HCT116 (cell line): ENCODE measurements at places on chromosomes 7 and 10. TPM values are rescaled to one million over a fixed set of nuclear protein-coding genes. Genes with fewer than 3 reads are reported as not detected.

The NAT16 gene
- 2.0 TPM for total RNA-seq

The OIT3 gene
- not detected for total RNA-seq

The SEMA3D gene
- 1.4 TPM for total RNA-seq

The CHST15 gene
- total RNA-seq = 47.2 TPM

The ASAH2 gene
- 10.7 TPM for total RNA-seq

The HDAC9 gene
- 4.3 TPM for total RNA-seq

The CEP55 gene
- total RNA-seq = 63.7 TPM

The ABCA13 gene
- not detected for total RNA-seq

The ATOH7 gene
- total RNA-seq = not detected

The MARVELD1 gene
- 36.1 TPM for total RNA-seq

The OR6B1 gene
- total RNA-seq = not detected

The FLNC gene
- 42.8 TPM for total RNA-seq

The CALML5 gene
- total RNA-seq = not detected

The LARP4B gene
- total RNA-seq = 122 TPM

The AGR3 gene
- total RNA-seq = not detected

GRCh38 chr10:88889559-88890337, 9.7 kb downstream of the STAMBPL1 start:
- DNase-seq = no peak
- H3K27me3 ChIP-seq = no peaks in the 10 kb centered on the region
- H3K4me1 ChIP-seq = peaks cover 48% of the 10 kb centered on the region

DNA sequence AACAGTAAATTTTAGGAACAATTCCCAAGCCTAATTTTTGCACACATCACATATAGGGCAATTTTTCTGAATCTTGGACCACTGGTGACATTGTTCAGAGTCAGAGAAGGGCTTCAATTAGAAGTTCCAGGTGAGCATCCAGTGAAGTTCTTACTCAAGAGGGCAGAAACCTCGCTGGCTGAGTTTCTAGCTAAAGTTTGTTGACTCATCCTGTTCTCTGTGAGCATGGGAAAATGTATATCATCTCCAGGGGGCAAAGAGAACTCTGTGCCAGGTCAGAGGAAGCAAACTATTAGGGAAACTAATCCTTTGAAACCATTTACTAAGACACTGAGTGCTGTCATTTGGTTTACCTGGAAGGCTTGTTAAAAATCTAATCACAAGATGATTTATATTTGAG, 695.6 kb upstream of the IGFBP3 start:
- no peak for DNase-seq
- H3K4me1 ChIP-seq = no peaks in the 10 kb centered on the region
- H3K27me3 ChIP-seq = no peaks in the 10 kb centered on the region
- H3K4me3 ChIP-seq = no peak overlapping the region

DNA sequence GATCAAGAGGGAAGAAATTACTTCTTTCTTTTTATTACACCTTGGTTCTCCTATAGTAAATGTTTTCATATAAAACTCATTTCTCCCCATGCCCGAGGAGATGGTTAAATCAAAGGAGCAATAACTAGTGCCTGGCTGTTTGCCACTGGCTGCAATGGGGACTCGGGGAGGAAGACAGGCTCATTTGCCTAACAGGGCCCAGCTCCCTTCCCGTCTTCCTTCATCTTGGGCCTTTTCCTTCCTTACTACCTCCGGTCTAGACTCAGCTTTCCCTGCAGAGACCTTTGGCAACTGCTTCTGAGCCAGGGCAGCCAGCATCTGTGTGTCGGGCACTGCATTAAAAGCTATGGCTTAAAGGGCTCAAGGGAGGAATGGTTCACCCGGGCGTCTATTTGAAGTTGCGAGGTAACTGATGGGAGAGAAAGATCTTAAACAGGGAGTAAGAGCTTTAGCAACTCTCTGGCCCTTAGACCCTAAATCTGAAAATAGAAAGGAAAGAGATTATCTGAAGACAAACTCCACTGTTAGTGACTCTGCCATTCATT, 63.5 kb downstream of the CALD1 start:
- no peak overlapping the region for H3K27ac ChIP-seq
- H3K27me3 ChIP-seq = no peaks in the 10 kb centered on the region
- peaks cover 22% of the 10 kb centered on the region for H3K4me1 ChIP-seq
- no peaks in the 10 kb centered on the region for H3K36me3 ChIP-seq
- no peak overlapping the region for H3K4me3 ChIP-seq
- no peak for DNase-seq

- DNase-seq = no peak
- H3K27ac ChIP-seq = no peak overlapping the region
These were observed 305.9 kb upstream of the RNF32 start for GRCh38 chr7:156334636-156335035.

- no peak overlapping the region for H3K27ac ChIP-seq
- no peak overlapping the region for H3K4me3 ChIP-seq
- H3K4me1 ChIP-seq = no peaks in the 10 kb centered on the region
- H3K36me3 ChIP-seq = no peaks in the 10 kb centered on the region
These were observed 29.9 kb downstream of the LRRC20 start for GRCh38 chr10:70352401-70353097.

GRCh38 chr7:41439515-41439879, 263.4 kb downstream of the INHBA start:
- H3K4me1 ChIP-seq = 0 out of 2 replicates have a peak, but pooled peaks cover 3% of the 10 kb centered on the region
- no peaks in the 10 kb centered on the region for H3K36me3 ChIP-seq
- no peak overlapping the region for H3K4me3 ChIP-seq
- H3K27me3 ChIP-seq = no peaks in the 10 kb centered on the region
- no peak overlapping the region for H3K27ac ChIP-seq

DNA sequence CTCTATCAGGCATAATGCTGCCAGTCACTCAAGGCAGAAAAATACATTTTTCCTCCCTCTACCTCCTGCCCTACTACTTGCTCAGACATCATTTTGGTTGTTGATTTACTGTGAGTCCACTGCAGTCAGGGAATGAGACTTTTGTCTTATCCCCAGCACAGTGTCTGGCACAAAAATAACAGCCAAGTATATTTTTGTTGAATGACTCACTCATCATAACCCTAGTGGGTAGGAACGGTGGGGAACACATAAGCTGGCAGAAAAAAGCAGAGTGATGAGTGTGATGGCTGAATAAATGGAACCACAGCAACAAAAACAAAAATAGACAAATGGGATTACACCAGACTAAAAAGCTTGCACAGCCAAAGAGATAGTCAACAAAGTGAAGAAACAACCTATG, 65.8 kb upstream of the LAMB4 start:
- H3K4me3 ChIP-seq = no peak overlapping the region
- no peaks in the 10 kb centered on the region for H3K36me3 ChIP-seq
- H3K4me1 ChIP-seq = peaks cover 3% of the 10 kb centered on the region; the same call in 1 of the 2 replicates
- DNase-seq = no peak
- no peaks in the 10 kb centered on the region for H3K27me3 ChIP-seq

DNA sequence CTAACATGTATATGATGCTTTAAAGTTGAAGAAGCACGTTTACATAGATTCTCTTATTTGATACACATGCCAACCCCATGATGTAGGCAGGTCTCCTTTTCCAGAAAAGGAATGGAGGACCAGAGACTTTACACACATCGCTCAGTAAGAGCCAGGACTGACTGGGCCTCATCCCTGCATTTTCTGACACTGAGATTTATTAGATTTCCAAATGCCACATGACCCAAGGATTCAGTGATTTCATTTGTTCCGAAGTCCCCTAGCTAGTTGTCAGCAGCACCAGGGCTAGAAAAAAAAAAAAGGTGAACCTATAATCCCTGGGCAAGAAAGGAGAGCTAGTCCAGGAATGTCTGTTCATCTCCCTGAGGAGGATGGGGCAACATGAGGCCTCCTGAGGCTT, 143.3 kb upstream of the AGK start:
- H3K27me3 ChIP-seq = peaks cover 50% of the 10 kb centered on the region
- H3K4me1 ChIP-seq = no peaks in the 10 kb centered on the region
- DNase-seq = no peak
- no peaks in the 10 kb centered on the region for H3K36me3 ChIP-seq

GRCh38 chr10:3896161-3896560, 111.2 kb upstream of the KLF6 start:
- no peaks in the 10 kb centered on the region for H3K27me3 ChIP-seq
- no peak for DNase-seq
- H3K27ac ChIP-seq = no peak overlapping the region
- H3K36me3 ChIP-seq = no peaks in the 10 kb centered on the region
- H3K4me1 ChIP-seq = peaks cover 45% of the 10 kb centered on the region

DNA sequence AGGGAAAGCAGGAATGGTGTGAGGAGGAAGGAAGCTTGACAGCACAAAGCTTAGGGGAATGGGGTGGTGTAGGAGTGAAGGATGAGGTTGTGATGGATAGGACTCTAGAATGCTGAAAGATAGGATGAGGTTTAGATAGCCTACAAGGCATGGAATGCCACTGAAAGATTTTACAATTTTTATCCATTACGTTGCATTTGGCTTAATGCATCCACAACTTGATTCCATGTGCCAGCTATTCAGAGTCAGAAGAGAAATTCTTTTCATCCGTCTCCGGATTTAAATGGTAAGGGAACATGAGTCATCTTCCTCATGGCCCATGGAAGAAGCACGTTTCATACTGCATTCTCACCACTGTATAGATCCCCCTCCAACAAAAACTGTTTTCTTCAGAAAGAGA, 212.4 kb upstream of the BMPER start:
- DNase-seq = no peak
- H3K27ac ChIP-seq = no peak overlapping the region

GRCh38 chr10:66307826-66308225, 618.0 kb upstream of the LRRTM3 start:
- H3K27me3 ChIP-seq = no peaks in the 10 kb centered on the region
- H3K36me3 ChIP-seq = no peaks in the 10 kb centered on the region
- no peaks in the 10 kb centered on the region for H3K4me1 ChIP-seq
- no peak for DNase-seq

GRCh38 chr10:125148528-125148927, 11.8 kb downstream of the CTBP2 start:
- no peak for DNase-seq
- no peak overlapping the region for H3K4me3 ChIP-seq
- H3K27me3 ChIP-seq = no peaks in the 10 kb centered on the region
- peaks cover 91% of the 10 kb centered on the region for H3K4me1 ChIP-seq
- H3K27ac ChIP-seq = peak overlapping the region; percentile 25
- no peaks in the 10 kb centered on the region; the same call in 1 of the 2 replicates for H3K36me3 ChIP-seq

DNA sequence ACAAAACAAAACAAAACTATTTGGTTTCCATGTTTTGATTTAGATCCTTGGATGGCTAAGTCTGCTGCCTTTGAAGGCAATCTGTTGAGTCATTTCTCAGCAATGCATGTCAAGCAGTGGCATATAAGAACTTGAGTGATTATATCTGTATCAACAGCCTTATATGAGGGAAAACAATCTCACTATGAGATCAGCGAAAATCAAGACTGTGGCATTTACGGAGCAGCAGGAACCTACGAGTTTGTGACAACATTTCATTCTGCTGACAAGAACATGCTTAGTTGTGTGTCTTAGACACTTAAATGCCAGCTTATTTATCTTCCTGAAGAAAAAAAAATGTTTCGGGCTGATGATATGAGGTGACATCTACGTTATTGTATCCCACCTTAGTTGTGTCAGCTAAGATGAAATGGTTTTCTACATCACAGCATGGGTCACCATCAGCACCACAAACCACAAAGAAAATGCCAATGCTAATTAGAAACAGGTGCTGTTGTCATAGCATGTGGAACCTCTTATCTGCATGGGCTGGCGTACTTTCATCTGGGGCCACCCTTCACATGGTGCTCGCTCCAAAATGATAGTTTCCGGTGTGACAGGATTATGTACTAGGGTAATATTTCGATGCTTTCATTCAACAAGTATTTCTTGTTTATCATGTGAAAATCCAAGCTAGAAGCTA, 1085.5 kb downstream of the SORCS1 start:
- no peaks in the 10 kb centered on the region for H3K27me3 ChIP-seq
- no peak overlapping the region for H3K27ac ChIP-seq
- no peaks in the 10 kb centered on the region for H3K36me3 ChIP-seq
- no peaks in the 10 kb centered on the region for H3K4me1 ChIP-seq
- no peak overlapping the region for H3K4me3 ChIP-seq

DNA sequence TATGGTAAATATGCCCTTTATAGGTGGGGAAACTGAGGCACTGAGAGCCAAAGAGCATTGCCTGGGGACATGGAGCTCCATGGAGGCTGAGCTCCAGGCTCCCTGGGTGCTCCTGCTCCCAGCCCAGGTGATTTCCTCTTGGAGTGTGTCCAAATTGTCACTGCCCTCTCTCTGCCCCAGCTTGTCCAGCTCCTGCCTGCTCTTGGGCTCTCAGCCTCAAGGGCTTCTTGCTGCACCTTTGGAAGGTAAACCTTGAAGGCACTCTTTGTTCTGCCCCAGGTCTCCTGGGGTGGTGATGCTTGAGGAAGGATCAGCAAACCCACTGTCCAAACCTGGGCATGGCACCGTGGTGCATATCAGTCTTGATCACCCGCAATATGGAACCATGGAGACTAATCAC, 166.1 kb downstream of the RPS24 start:
- DNase-seq = no peak
- no peaks in the 10 kb centered on the region for H3K36me3 ChIP-seq
- H3K27ac ChIP-seq = no peak overlapping the region
- H3K4me1 ChIP-seq = no peaks in the 10 kb centered on the region
- no peak overlapping the region for H3K4me3 ChIP-seq
